ENCODE measurements at places on chromosomes 5 and 9.

GRCh38 chr9:130428086-130428665 is 16.6 kb upstream of the ASS1 start:
- no peak for DNase-seq

DNA sequence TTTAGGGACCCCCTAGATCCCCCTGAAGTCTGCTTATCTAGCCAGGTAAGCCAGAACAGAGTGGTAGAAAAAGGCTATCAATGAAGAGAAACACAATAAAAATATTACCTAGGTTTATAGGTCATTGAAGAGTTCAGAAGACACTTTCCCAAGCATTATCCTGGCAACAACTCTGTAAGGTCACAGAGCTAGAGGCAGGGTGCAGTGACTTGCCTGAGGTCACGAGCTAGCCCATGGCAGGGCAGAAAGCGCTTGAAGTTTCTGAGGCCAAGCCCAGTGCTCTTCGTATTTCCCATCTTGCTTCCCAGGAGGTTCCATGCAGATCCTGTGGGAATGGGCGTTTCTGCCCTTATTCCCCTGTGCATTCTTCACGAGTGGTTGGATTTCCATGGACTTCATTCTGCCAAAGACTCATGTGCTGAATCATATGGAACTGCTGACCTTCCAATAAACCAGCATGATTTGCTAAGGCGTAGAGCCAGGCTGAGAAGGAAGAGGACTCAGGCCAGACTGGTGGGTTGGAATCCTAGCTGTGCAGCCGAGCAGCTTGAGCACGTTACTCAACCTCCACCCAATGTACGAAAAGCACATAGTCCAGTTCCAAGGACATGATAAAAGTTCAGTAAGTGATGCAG is 22.1 kb downstream of the TRMO start:
- DNase-seq: no peak

DNA sequence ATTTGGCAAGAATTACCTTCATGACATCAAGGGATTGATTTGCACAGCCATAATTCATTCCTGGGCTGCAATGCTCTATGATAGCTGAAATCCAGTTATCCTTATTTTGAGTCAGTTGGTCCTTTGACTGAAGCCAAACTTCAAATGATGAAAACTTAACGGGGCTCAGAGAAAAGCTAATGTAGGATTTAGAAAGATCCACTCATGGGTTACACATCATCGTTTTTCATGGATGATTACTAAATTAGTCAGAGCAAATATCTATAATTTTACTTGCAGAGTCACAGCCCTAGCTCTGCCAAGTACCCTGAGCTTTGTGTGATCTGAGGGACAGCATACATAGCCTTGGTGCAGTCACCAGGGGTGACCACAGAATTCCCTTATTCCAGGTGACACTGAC is 27.3 kb upstream of the MUSK start:
- no peak for DNase-seq

GRCh38 chr5:68021227-68021626 is 194.3 kb upstream of the PIK3R1 start:
- no peak for DNase-seq

DNA sequence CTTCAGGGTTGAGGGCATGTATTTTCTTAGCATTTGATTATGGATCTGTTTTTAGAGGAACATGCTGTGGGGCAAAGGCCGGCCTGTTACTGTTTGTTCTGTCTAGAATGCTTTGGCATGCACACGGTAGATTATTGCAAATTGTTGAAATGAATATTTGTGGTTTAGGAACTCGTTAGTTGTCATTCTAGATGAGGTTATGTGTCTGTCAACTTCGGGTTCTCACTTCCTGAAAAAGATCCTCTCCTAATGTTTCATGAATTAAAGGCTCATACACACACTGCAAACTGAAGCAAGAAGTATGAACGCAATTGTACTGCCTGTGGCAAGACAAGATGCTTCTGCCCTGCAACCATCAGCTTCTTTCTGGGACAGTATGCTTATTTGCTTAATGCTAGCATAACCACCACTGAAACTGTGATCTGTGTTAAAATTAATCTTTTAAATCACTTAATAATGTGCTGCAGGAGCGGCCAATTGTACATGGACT is 99.6 kb downstream of the BASP1 start:
- no peak for DNase-seq

GRCh38 chr9:114048533-114049415 is 29.3 kb downstream of the AMBP start:
- no peak for DNase-seq

DNA sequence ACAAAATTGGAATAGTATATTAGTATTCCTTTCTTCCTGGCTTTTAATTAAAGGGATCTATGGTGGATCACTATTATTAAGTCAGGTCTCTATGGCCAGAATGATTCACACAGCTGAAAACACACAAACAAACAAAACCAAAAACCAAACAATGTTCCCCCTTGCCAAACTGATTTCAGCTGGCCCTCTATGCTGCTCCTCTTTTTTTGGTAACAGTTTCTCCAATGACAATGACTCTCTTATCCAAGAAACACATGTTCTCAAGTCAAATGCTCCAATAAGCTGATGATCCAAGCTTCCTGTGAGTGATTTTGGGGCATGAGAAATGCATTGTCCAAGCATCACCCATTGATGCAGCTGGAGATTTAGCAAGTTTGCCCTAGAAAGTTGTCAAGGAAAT is 193.4 kb upstream of the TUT7 start:
- no peak for DNase-seq

DNA sequence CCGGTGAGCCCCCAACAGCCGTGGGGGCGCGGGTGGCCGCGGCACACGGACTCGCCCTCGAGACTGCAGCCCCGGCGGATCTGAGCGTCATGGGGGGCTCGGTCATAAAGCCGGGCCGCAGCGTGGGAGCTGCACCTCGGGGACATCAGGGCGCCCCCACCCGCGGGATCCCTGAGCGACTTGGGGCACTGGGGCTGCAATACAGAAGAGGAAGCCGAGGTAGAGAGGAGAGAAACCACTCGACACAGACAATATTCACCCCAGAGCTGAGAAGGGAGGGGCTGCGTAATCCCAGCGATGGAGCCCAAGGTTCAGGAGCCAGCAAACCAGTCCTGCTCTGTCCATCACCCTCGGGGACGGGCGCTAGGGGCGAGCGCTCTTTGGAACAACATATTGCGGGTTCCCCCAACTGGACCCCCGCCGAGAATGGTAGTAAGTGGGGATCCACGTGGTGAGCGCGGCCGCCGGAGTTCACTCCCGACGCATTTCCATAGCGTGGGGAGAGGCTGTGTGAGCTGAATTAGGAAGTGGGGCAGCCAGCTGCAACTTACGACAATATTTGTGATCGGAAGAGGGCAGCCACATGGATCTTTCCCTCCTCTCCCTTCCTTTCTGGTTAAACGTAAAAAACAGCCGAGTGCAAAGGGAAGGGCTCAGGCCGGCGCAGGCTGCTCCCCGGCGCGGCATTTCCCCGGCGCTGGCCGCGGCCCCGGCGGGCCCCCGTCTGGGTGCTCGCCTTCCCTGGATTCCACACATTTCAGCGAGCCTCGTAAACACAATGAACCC is 9.9 kb downstream of the PTCH1 start:
- no peak for DNase-seq

- DNase-seq: no peak
These were observed 9.3 kb upstream of the PFDN1 start for GRCh38 chr5:140312067-140312790.

GRCh38 chr5:5965132-5965531 is 413.2 kb downstream of the MED10 start:
- DNase-seq: no peak

- DNase-seq: no peak
These were observed 990.1 kb upstream of the C9orf72 start for GRCh38 chr9:28563291-28563934.

DNA sequence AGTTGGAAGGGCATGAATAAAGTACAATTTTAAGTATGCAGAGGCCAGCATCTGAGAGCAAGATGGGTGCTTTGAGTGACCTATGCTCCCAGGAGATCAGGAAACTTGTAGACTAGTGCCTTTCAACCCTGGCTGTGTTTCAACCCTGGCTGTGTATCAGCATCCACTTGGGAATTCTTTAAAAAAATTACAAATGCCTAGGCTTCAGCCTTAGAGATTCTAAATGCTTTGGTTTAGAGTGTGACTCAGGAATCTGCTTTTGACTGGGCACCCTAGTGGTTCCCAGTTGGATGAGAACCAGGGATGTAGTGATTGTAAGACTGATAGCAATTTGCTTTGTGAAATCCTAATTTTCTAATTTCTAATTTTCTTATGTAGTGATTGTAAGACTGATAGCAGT is 65.6 kb downstream of the RALGPS1 start:
- DNase-seq: no peak

- DNase-seq: no peak
These were observed 12.3 kb downstream of the MAST4 start for GRCh38 chr5:66608501-66608900.

GRCh38 chr5:54930736-54931135 is 54.7 kb downstream of the ESM1 start:
- no peak for DNase-seq

GRCh38 chr9:36893911-36894310 is 140.2 kb downstream of the PAX5 start:
- no peak for DNase-seq

GRCh38 chr5:55104946-55105701 is 2.7 kb downstream of the GZMA start:
- no peak for DNase-seq

DNA sequence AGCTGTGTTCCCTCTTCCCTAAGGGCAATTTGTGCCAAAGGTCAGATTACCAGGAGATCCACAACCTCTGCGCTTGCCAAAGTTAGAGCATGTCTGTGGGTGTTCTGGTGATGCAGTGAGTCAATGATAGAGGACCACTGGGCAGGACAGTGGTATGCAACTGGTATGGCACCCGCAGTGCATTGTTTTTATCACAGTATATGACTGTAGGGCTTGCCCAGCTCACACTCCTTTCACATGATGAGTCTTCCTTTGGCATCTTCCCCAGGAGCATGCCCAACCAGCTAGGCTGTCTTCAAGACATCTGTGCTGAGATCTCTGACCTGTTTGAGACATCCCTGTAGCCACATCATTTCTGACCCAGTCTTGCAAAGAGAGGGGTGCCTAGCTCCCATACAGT is 1650.0 kb upstream of the CDH6 start:
- DNase-seq: no peak

GRCh38 chr5:2015124-2015848 is 132.6 kb upstream of the IRX4 start:
- no peak for DNase-seq

GRCh38 chr5:72596956-72597355 is 89.7 kb upstream of the ZNF366 start:
- DNase-seq: no peak

DNA sequence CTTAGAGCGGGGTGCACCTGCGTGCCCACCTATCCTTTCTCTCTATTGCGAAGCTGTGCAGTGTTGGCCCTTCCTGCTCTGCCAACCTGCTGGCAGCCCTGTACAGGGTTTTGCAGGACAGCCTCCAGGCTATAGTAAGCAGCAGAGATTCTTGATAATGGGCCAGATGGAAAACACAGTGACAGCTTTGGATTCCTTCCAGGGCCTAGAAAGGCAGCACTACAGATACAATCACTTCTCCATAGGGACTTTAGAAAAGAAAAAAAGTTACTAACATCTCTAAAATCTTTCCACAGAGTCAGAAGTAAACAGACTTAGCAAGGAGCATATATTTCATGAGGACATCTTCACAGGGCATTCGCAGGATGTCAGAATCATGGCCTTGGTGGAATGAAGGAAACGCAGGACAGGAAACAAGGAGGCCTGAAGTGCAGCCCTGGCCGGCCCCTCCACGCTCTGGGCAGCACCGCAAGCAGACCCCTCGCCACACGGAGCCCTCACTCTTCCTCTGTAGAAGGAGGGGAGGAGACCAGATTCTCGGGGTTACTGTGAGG is 172.1 kb upstream of the GAS1 start:
- no peak for DNase-seq

DNA sequence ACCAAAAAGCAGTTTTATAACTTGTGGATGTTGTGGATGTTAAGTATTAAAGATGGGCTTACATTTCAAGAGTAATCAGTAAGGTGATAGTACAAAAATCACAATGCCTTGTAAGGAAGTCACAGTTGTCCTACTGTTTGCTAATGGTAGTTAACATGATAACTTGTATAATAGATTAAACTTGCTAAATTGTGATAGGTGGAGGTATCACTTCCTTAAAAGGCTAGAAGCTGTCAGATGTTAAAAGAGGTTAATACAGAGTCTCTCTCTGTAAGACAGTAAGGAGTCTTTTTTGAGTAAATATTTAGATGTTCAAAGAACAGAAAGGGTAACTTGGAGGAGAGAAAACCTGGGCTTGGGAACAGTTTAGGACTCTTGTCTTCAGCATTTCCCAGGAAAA is 14.2 kb upstream of the MACIR start:
- DNase-seq: no peak

All from stimulated activated CD4-positive, alpha-beta T cell treated with anti-CD3 and anti-CD28 coated beads, Interleukin-15, amount 100 ng/mL, for 48 hours (primary cell).